ENCODE measurements at places on chromosomes 2 and 18. TPM values are rescaled to one million over a fixed set of nuclear protein-coding genes. Genes with fewer than 3 reads are reported as not detected.

Gene DOK6
- 6.6 TPM for polyA plus RNA-seq

Gene TTR
- 0.46 TPM for polyA plus RNA-seq

- no peak for DNase-seq
Observed at GRCh38 chr2:231050018-231050901, 6.4 kb upstream of the PSMD1 start.

DNA sequence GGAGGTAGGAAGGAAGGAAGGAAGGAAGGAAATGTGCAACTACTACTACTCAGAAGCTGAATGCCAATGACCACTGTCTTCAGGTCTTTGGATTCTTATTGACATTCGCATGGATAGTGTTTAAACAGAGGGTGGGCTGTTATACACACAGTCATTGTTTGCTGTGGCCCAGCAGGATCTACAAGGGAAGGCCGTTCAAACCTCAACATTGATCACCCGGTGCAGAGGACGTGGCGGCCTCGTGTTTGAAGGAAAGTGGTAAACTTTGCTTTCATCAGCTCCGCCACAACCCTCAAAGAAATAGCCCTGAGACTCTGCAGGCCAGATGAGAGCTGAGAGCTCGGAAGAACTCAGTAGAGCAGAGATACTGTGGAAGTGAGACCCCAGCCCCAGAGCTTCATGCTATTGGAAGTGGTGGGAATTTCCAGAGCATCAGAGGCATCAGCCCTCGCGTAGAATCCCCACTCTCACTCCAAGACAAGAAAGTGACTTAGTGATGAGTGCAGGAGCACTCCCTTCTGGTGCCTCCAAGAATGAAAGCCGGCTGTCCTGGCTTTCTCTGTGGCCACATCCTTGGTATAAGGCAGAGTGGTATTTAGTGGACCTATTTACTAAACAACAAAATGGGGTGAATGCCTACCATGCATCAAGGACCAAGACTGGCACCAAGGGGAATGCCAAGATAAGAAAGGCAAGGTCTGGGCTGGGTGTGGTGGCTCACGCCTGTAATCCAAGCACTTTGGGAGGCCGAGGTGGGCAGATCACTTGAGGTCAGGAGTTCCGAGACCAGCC, 10.1 kb upstream of the ROCK2 start:
- DNase-seq, result no peak

- no peak for DNase-seq
Observed at GRCh38 chr2:40062381-40062780, 283.3 kb upstream of the THUMPD2 start.

- DNase-seq, result no peak
Observed at GRCh38 chr18:37741032-37741623, 175.5 kb upstream of the CELF4 start.

- no peak for DNase-seq
Observed at GRCh38 chr2:163641986-163642385, 93.8 kb downstream of the FIGN start.

Gene GALNT14
- 47.3 TPM for polyA plus RNA-seq

Gene SPATA3
- not detected for polyA plus RNA-seq

- no peak for DNase-seq
Observed at GRCh38 chr2:170711196-170711773, 3.9 kb upstream of the SP5 start.

DNA sequence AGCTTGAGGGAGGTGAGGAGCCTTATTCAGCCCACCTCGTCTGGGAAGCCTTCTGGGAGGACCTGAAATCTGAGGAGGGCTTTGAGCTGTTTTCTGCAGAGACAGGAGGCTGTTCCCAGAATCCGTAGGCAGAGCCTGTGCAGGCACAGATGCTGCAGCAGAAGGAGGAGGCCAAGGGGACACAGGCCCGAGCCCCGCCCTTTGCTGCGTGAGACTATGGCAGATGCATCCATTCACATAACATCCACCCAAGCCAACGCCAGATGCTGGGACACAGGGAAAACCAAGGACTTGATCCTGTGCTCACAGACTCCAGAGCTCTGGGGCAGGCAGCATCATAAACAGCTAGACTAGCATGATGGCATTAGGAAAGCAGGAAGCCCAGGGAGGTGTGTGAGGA, 98.2 kb downstream of the KCNF1 start:
- DNase-seq, result no peak

All from left renal pelvis (tissue), 4 donors.